ENCODE measurements at places on chromosomes 1 and 21.

DNA sequence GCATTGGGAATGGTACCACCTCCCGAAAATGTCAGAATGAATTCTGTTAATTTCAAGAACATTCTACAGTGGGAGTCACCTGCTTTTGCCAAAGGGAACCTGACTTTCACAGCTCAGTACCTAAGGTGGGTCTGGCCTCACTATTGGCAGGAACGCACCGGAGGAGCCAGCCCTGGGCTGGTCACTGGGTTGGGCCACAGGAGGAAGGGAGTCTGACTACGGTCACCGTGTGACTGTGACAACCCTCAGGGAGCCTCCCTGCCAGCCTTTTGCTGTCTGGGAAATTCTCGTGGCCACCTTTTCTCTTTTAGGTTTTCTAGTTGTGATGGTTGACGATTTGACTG is 2.2 kb downstream of the IL10RB start:
- no peak for DNase-seq

- DNase-seq: no peak
Measured at GRCh38 chr1:172970186-172970585, 80.6 kb downstream of the TNFSF18 start.

DNA sequence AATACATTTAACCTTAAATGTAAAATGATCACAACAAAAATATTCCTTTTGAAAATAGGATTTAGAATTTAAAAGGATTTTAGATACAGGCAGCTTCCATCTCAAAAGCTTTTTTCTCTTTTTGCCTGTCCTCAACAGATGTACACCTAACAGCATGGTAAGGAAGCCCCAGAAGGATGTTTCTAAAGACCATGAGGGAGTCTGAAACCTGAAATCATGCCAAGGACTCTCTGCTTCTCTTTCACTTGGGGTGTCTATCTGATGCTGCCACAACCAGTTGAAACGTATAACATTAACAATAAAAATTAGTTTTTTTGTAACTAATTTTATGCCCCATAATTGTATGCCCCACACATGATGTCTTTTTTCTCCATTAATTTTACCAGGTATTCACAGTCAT is 5.4 kb upstream of the ZNF281 start:
- DNase-seq: no peak

DNA sequence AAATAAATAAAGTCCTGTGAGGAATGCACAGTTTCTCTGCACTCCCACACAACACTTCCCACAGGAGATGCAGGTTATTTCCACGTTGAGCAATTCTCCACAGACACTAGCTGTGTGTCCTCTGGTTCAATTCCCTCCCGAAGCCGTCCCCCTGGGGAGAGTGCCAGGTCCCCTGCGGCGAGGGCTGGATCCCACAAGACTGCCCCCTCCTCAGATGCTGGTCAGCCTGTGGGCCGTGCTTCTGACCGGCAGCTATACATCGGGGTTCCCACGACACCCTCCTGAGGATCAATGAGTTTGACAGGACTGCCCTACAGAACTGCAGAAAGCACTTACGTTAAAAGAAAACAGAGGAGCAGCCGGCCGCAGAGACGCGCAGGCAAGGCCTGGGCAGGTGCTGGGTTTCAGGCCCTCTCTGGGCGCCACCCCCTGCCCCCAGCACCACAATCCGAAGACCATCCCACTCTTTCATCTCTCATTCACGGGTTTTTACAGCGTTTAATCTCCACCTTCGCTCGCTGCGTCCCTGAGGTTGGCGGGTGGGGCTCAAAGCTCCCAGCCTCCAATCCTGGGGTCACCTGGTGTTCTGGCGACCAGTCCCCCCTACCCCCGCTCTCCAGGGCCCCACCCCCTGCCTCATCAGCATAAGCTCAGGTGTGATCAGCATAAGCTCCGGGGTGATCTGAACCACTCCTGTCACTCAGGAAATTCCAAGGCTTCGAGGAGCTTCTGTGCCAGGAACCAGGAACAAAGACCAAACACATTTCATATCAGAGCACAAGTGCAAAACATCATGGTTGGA is 9.3 kb downstream of the SLC35E2B start:
- no peak for DNase-seq

DNA sequence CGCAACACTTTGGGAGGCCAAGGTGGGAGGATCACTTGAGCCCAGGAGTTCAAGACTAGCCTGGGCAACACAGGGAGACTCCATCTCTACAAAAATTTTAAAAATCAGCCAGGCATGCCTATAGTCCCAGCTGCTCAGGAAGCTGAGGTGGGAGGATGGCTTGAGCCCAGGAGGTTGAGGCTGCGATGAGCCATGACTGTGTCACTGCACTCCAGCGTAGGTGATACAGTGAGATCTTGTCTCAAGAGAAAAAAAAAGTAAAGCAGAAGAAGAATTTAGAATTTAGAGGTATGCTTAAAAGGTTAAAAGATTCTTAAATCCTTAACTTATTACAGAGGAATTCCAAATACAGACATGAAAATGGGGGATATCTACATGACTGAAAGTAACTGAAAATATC is 79.5 kb downstream of the SMYD3 start:
- DNase-seq: no peak

DNA sequence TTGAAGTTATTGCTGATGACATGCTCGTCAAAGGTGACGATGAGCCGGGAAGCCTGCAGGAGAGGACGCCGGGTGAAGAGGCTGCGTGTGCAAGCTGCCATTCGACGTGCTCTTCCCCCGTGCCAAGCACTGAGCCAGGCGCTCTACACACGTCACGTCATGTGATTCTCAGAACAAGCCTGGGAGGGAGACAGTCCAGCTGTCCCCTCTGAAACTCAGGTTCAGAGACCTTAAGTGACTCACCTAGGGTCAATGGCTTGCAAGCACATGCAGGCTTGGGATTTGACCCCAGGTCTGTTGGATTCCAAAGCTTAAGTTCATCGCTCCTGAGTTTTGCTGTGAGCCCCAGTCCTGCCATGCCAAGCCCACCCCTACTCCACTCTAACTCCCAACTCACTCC is 57.1 kb downstream of the RAP1GAP start:
- DNase-seq: no peak

GRCh38 chr1:36307601-36308330 is 1.6 kb downstream of the SH3D21 start:
- DNase-seq: no peak

- no peak for DNase-seq
Measured at GRCh38 chr1:178196631-178197030, 102.7 kb downstream of the RASAL2 start.

GRCh38 chr1:119371815-119372214 is 3.2 kb downstream of the HAO2 start:
- no peak for DNase-seq

GRCh38 chr1:227745568-227746265 is 10.5 kb downstream of the SNAP47 start:
- no peak for DNase-seq

- DNase-seq: peak; percentile 50
Measured at GRCh38 chr1:192732787-192733186, 76.1 kb upstream of the RGS2 start.

DNA sequence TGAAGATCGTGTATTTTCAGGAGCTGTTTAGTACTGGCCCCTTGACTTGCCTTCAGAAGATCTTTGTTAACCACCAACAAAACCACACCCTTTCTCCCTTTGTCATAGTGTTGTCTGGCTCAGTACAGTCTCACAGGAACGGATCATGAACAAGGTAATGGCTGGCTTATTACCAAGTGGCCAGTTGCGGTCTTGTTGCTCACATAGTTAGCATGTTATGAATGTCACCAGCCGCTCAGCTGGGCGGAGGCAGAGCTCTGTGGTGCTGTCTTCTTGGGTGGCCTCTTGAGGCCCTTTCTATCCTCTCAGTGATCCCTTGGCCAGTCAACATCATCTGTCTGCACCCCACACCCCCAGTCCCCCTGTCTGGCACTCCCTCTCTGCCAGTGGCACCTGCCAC is 21.4 kb downstream of the CNIH3 start:
- no peak for DNase-seq

GRCh38 chr21:34635307-34635706 is 20.4 kb upstream of the RCAN1 start:
- DNase-seq: peak; percentile 46

DNA sequence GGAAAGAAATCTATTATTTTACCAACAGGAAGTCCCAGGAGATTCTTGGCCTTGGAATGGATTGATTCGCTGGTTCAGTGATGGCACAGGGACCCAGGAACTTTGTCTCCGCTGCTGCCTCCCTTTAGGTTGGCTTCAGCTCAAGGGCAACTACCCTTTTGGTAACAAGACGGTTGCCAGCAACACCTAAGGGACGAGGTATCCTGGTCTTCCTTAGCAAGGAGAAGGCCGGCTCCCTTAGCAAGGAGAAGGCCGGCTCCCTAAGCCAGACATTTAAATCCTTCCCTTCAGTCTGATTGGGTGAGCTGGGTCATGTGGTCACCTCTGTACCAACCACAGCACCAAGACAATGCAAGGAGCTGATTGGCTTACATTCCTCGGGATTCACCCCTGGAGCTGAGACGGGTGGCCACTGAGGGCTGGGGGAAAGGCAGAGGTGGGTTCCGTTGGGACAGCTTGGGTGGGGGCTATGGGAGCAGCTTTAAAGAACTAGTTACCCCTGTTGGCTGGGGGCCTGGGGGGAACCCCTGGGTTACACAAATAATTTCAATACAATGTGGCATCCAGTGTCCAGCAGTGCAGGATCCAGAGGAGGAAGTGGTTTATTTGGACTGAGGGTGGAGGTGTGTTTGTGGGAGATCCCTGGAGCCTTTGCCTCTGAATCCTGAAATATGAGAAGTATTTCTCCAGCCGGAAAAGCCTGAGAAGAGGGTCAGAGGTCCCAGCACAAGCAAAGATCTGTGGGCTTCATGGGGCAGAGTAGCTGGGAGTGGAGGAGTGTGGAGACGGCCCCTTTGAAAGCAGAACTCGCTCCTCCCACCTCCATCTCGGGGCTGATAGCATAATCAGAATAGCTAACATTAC is 20.7 kb upstream of the CLIC4 start:
- peak; percentile 44 for DNase-seq

- DNase-seq: peak; percentile 81
Measured at GRCh38 chr1:31977385-31978131, 36.1 kb upstream of the KHDRBS1 start.

Measured in NCI-H82 (cell line).